ENCODE measurements at places on chromosomes 6 and 20. TPM values are rescaled to one million over a fixed set of nuclear protein-coding genes. Genes with fewer than 3 reads are reported as not detected.

GRCh38 chr6:10586302-10586701 lies 65.2 kb downstream of the GCNT2 start:
- H3K27ac ChIP-seq, result no peak overlapping the region
- no peak for DNase-seq
- no peak overlapping the region for H3K4me3 ChIP-seq
- H3K4me1 ChIP-seq, result peaks cover 22% of the 10 kb centered on the region
- no peaks in the 10 kb centered on the region for H3K36me3 ChIP-seq
- H3K27me3 ChIP-seq, result no peaks in the 10 kb centered on the region

- peak overlapping the region; percentile 95 for H3K27ac ChIP-seq
- H3K4me1 ChIP-seq, result peaks cover 67% of the 10 kb centered on the region
- H3K36me3 ChIP-seq, result peaks cover 28% of the 10 kb centered on the region
- no peaks in the 10 kb centered on the region for H3K27me3 ChIP-seq
- H3K4me3 ChIP-seq, result peak overlapping the region; percentile 96
- DNase-seq, result peak; percentile 82
Measured at GRCh38 chr20:41138475-41139226, 1.3 kb downstream of the PLCG1 start.

DNA sequence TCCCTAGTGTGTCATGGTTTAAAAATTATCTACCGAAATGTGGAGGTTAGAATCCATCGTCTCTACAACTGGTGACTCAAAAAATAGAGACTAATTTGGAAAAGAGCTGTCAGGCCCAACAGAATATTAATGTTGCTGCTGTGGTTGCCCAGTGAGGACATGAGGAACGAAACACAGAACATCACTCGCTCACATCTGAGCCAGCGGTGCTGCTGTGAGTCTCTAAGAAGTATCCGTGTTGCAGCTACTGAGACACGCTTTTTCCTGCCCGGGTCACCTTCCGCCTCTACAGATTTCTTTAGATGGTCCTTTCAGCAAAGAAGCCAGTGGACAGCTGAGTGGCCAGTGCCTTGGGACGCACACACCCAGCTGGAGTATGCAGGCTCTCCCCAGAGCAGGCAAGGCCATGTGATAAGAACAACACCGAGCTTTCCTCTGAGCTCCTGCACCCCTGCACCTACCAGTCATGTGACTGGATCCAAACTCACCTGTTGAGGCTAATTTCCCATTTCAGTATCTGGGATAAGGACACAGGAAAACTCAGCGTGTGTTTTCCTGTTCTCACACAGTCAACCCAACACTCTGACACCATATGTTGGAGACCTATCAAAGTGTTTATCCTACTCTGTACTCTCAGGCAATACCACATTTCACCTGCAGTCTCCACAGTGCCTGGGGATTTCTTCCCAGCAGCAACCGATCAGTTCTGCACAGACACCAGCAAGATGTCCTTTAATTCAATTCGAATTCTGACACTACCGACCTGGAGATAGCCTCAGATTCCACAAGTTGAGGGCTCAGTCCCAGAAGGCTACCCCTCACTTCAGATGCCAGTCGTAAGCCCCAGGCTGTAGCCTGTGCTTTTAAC lies 119.0 kb upstream of the RPS6KA2 start:
- no peak overlapping the region for H3K27ac ChIP-seq
- no peak overlapping the region for H3K4me3 ChIP-seq
- no peaks in the 10 kb centered on the region for H3K4me1 ChIP-seq
- no peaks in the 10 kb centered on the region for H3K36me3 ChIP-seq
- no peak for DNase-seq

DNA sequence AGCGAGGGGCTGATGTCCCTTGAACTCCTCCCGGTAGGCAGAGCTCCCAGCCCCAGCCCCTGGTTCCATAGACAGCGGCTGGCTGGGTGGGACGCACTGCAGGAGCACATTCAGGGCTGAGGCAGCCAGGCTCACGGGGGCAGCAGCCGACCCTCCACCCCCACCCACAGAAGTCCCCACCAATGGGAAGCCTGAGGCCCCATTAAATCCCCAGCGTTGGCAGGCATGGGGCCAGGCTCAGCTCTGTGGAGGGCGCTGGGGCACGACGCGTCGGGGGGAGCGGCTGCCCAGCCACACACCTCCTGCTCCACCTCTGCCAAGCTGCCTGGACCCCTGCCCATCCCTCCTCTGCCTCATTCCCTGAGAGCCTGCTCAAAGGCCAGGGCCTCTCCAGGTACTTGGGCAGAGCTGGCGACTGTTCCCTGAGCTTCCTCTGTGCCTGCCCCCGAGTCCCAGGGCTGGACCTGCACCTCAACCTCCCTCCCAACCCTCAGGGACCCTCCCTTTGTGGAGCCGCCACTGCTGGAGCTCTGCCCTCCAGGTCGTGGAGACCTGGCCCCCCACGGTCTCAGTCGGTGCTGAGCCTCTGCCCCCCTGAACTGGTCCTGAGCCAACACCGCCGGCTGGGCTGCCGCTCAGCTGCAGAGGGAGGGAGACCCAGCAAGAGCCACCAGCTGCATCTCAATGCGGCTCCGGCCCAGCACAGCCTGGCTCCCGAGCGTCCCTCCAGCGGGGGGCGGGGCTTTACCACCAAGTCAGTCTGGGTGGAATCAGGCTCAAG lies 9.1 kb downstream of the CHRNA4 start:
- no peak overlapping the region for H3K4me3 ChIP-seq
- no peak for DNase-seq
- no peaks in the 10 kb centered on the region for H3K27me3 ChIP-seq
- H3K27ac ChIP-seq, result no peak overlapping the region
- H3K36me3 ChIP-seq, result peaks cover 3% of the 10 kb centered on the region

GRCh38 chr20:54514028-54514607 lies 38.7 kb downstream of the DOK5 start:
- no peaks in the 10 kb centered on the region for H3K27me3 ChIP-seq
- H3K36me3 ChIP-seq, result peaks cover 2% of the 10 kb centered on the region
- H3K27ac ChIP-seq, result no peak overlapping the region
- DNase-seq, result no peak

GRCh38 chr6:143385636-143386035 lies 64.9 kb downstream of the ADAT2 start:
- DNase-seq, result no peak
- no peaks in the 10 kb centered on the region for H3K4me1 ChIP-seq
- no peak overlapping the region for H3K4me3 ChIP-seq
- H3K36me3 ChIP-seq, result no peaks in the 10 kb centered on the region
- no peak overlapping the region for H3K27ac ChIP-seq

- H3K4me3 ChIP-seq, result no peak overlapping the region
- H3K36me3 ChIP-seq, result peaks cover 43% of the 10 kb centered on the region
- DNase-seq, result no peak
- no peaks in the 10 kb centered on the region for H3K27me3 ChIP-seq
- no peak overlapping the region for H3K27ac ChIP-seq
Measured at GRCh38 chr6:149734915-149735314, 11.4 kb downstream of the NUP43 start.

DNA sequence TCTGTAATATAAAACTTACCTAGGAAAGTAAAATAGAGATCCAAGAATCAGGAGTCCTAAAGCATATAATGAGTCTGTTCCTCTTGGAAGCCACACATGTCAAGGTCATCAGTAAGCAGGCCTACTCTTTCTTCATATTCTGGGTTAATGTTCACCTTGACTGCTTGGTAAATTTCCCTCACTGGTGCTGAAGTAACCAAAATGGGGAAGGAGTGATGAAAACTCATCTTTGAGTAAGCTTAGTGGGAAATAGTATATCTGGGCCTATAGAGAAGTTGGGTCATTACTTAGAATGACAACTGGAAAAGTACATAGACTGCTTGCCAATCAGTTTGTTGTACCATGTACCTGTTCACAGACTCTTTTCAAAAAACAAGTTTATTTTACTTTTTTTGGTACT lies 6.6 kb downstream of the TSPYL4 start:
- H3K36me3 ChIP-seq, result peaks cover 11% of the 10 kb centered on the region
- H3K4me1 ChIP-seq, result peaks cover 24% of the 10 kb centered on the region
- DNase-seq, result no peak
- no peaks in the 10 kb centered on the region for H3K27me3 ChIP-seq

DNA sequence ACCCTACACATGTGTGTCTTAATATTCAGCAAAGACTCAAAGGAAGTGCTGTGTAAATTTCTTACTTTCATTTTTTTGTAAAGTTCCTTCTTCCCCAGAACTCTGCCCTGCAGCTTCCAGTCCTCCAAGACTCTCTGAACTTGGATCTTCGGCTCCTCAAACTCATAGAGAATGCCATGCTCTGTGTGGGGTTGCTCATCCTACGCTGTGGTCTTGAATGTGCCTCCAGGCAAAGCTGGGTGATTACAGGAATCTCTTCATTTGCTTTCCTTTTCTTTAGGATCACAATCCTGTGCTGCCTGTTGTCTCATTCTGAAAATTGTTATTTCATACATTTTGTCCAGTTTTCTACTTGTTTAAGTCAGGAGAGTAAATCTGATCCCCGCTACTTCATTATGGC lies 14.5 kb upstream of the CDC5L start:
- no peaks in the 10 kb centered on the region for H3K36me3 ChIP-seq
- H3K4me1 ChIP-seq, result peaks cover 5% of the 10 kb centered on the region
- no peak for DNase-seq
- no peak overlapping the region for H3K4me3 ChIP-seq
- H3K27ac ChIP-seq, result no peak overlapping the region

DNA sequence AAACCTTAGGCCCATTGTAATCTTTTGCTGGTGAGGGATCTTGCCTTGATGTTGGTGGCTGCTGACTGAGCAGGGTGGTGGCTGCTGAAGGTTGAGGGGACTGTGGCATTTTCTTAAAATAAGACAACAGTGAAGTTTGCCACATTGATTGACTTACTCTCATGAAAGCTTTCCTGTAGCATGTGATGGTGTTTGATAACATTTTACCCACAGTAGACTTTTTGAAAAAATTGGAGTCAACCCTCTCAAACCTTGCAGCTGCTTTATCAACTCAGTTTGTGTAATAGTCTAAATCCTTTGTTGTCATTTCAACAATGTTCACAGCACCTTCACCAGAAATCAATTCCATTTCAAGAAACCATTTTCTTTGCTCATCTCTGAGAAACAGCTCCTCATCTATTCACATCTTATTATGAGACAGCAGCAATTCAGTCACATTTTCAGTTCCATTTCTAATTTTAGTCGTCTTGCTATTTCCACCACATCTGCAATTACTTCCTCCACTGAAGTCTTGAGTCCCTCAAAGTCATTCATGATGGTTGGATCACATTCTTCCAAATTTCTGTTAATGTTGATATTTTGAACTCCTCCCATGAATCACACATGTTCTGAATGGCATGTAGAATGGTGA lies 37.2 kb downstream of the CST9L start:
- H3K4me1 ChIP-seq, result no peaks in the 10 kb centered on the region
- H3K27me3 ChIP-seq, result no peaks in the 10 kb centered on the region
- no peak overlapping the region for H3K4me3 ChIP-seq
- no peak for DNase-seq
- no peaks in the 10 kb centered on the region for H3K36me3 ChIP-seq

Gene HSD17B8
- total RNA-seq, result 18.3 TPM

Gene HCRTR2
- not detected for total RNA-seq

Gene CDS2
- total RNA-seq, result 34.7 TPM

Gene LKAAEAR1
- total RNA-seq, result 0.23 TPM

Gene CASS4
- 3.1 TPM for total RNA-seq

Gene ANKEF1
- 0.58 TPM for total RNA-seq

Gene STX11
- 15.5 TPM for total RNA-seq

Gene RAB44
- total RNA-seq, result not detected

Gene FHL5
- not detected for total RNA-seq

Gene GJA10
- total RNA-seq, result not detected

Gene LSM2
- total RNA-seq, result 146 TPM

Gene AIF1
- 69.6 TPM for total RNA-seq

Gene DSTN
- total RNA-seq, result 65.6 TPM

Gene SMLR1
- not detected for total RNA-seq

Gene COX4I2
- not detected for total RNA-seq

Gene PXMP4
- total RNA-seq, result 5.5 TPM

All from activated CD4-positive, alpha-beta T cell treated with anti-CD3 and anti-CD28 coated beads, Interleukin-2, amount 10 ng/mL, durations not matched to agents 24 days and 14 days (primary cell).